ENCODE measurements at places on chromosomes 11 and 22. TPM values are rescaled to one million over a fixed set of nuclear protein-coding genes. Genes with fewer than 3 reads are reported as not detected.

The POGLUT3 gene
- 23.1 TPM for total RNA-seq

The SCO2 gene
- total RNA-seq, result 4.9 TPM

The OR51T1 gene
- not detected for total RNA-seq

The MMP3 gene
- total RNA-seq, result not detected

The OR56A1 gene
- not detected for total RNA-seq

The KDM4D gene
- total RNA-seq, result 0.32 TPM

The CNTF gene
- 1.8 TPM for total RNA-seq
